Gastrocnemius medialis (tissue), 4 donors: ENCODE measurements at places on chromosomes 11 and 22. TPM values are rescaled to one million over a fixed set of nuclear protein-coding genes. Genes with fewer than 3 reads are reported as not detected.

GRCh38 chr22:17303840-17304779, 65.2 kb upstream of the CECR2 start:
- no peaks in the 10 kb centered on the region for H3K27me3 ChIP-seq
- peak overlapping the region; percentile 13 for H3K4me3 ChIP-seq
- peaks cover 22% of the 10 kb centered on the region for H3K4me1 ChIP-seq

GRCh38 chr11:72792437-72793021, 1.3 kb downstream of the STARD10 start:
- no peak overlapping the region for H3K4me3 ChIP-seq
- no peaks in the 10 kb centered on the region for H3K27me3 ChIP-seq

GRCh38 chr11:122253589-122254231, 137.7 kb upstream of the BLID start:
- H3K27ac ChIP-seq: no peak overlapping the region
- H3K36me3 ChIP-seq: no peaks in the 10 kb centered on the region
- DNase-seq: no peak
- H3K27me3 ChIP-seq: no peaks in the 10 kb centered on the region
- no peak overlapping the region for H3K4me3 ChIP-seq

DNA sequence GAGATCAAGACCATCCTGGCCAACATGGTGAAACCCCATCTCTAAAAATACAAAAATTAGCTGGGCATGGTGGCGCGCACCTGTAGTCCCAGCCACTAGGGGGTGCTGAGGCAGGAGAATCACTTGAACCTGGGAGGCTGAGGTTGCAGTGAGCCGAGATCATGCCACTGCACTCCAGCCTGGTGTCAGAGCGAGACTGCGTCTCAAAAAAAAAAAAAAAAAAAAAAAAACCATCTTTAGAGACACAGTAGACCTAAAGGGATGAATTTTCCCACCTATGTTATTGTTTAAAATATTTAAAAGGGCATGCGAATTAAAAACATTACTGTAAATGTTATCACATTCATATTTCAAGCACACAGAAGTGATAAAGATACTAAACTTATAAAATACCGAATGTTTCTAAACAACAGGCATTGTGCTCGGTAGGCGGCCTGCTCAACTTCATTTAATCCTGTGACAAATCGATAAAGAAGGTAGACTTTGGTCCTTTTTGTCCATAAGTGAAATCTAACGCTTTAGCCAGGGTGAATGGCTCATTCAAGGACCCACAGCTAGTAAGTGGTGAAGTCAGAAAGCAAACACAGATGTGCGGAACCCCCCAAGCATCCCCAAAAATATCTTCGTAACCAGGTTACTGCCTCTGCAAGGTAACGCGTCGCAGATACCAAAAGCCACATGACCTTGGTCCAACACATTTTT, 16.1 kb downstream of the NCAPD3 start:
- no peak for DNase-seq
- no peak overlapping the region for H3K4me3 ChIP-seq
- no peaks in the 10 kb centered on the region for H3K27me3 ChIP-seq
- H3K27ac ChIP-seq: no peak overlapping the region
- H3K36me3 ChIP-seq: peaks cover under 1% of the 10 kb centered on the region

The MFRP gene
- not detected for total RNA-seq

The MRGPRX4 gene
- total RNA-seq: not detected

The FERMT3 gene
- total RNA-seq: 2.8 TPM
